ENCODE measurements at places on chromosomes 2 and 18. TPM values are rescaled to one million over a fixed set of nuclear protein-coding genes. Genes with fewer than 3 reads are reported as not detected.
A peak's percentile ranks its signal among the peaks of the same experiment; 100 is the strongest.

The CACNB4 gene
- 1.4 TPM for total RNA-seq

DNA sequence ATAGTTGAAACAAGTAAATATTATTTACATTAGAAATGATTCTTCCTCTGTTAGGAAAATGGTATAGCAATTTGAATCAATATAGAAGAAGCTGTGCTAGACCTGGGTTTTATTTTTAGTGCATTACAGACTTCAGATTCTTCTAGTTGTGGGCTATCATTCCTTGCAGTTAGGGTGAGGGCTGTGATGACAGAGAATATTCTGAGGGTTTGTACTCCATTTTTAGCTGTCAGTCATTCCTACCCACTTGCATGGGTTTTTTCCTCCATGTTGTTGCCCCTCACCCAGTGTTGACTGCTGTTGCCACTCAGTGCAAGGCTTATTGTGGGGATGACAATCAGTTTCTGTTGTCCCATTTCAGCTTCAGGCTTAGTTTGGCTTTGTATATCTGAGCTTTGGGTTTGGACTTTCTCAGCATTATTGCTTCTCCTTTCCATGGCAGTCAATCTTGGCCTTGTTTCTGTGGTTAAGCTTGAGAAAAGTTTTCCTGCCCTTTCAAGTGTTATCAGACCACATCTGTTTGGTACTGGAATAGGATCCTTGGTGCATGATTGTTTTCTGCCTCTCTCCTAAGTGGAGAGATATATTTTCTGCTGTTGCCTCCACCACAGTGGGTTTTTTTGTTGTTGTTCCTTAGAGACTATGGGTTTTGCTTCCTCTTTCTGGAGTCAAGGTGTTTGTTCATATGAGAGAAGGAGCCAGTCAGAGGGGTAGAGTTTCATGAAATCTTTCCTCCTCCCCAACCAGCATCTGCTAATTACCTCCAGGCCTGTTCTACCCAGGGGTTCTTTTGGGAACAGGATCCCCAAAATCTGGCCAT, 312.7 kb upstream of the CWC22 start:
- H3K36me3 ChIP-seq: peaks cover 11% of the 10 kb centered on the region
- H3K27me3 ChIP-seq: no peaks in the 10 kb centered on the region
- H3K27ac ChIP-seq: no peak overlapping the region
- no peak overlapping the region for H3K4me3 ChIP-seq
- no peak for DNase-seq

- no peaks in the 10 kb centered on the region for H3K27me3 ChIP-seq
- no peaks in the 10 kb centered on the region for H3K4me1 ChIP-seq
- H3K27ac ChIP-seq: no peak overlapping the region
- no peak overlapping the region for H3K4me3 ChIP-seq
Observed at GRCh38 chr18:59509481-59510442, 150.7 kb upstream of the LMAN1 start.

GRCh38 chr2:29447513-29447912, 332.3 kb downstream of the CLIP4 start:
- DNase-seq: no peak
- H3K27me3 ChIP-seq: no peaks in the 10 kb centered on the region
- H3K4me1 ChIP-seq: peaks cover 5% of the 10 kb centered on the region

- H3K4me1 ChIP-seq: no peaks in the 10 kb centered on the region
- DNase-seq: peak; percentile 86
- H3K27me3 ChIP-seq: no peaks in the 10 kb centered on the region
- no peak overlapping the region for H3K27ac ChIP-seq
Observed at GRCh38 chr18:3360211-3360610, 89.8 kb upstream of the TGIF1 start.

GRCh38 chr2:180289627-180290026, 282.5 kb upstream of the CWC22 start:
- no peak overlapping the region for H3K27ac ChIP-seq
- no peaks in the 10 kb centered on the region for H3K4me1 ChIP-seq
- H3K4me3 ChIP-seq: no peak overlapping the region
- DNase-seq: no peak
- H3K36me3 ChIP-seq: no peaks in the 10 kb centered on the region

DNA sequence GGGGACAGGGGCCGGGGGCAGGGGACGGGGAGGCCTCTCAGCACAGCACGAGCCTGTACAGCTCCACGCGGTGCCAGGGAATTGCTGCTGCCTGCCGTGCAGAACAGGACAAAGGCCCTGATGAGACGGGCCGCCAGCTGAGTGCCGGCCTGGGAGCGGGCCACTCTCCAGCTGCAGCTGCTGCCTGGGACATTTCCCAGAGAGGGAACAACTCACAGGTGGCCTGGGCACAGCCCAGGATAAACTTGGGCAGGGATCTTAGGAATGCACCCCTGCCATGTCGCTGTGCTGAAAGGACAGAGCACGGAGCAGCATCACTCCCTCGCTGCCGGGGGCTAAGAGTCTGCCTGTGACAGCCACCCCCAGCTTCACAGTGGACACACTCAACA, 38.8 kb downstream of the CENPO start:
- H3K4me3 ChIP-seq: no peak overlapping the region
- peaks cover 2% of the 10 kb centered on the region for H3K4me1 ChIP-seq
- no peak overlapping the region for H3K27ac ChIP-seq
- no peaks in the 10 kb centered on the region for H3K27me3 ChIP-seq
- DNase-seq: no peak
- H3K36me3 ChIP-seq: peaks cover 33% of the 10 kb centered on the region

DNA sequence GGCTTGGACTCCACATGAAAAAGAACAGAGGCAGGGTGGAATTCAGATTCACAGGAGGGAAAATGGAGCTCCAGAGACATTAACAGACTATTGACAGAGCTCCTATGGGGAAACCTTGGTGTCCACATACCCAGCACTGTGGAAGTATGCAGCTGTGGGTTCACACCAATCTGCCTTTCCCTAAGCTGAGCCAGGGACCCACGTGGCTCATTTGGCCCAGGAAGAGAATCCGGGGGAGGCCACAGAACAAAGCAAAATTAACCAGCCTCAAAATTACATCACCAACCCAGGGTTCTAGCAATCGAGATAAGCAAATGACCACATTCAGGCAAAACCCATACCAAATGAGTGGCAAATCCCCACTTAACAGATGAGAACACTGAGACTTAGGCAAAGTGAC, 105.8 kb upstream of the TWIST2 start:
- no peaks in the 10 kb centered on the region for H3K36me3 ChIP-seq
- no peak overlapping the region for H3K4me3 ChIP-seq
- H3K4me1 ChIP-seq: no peaks in the 10 kb centered on the region
- no peaks in the 10 kb centered on the region for H3K27me3 ChIP-seq

DNA sequence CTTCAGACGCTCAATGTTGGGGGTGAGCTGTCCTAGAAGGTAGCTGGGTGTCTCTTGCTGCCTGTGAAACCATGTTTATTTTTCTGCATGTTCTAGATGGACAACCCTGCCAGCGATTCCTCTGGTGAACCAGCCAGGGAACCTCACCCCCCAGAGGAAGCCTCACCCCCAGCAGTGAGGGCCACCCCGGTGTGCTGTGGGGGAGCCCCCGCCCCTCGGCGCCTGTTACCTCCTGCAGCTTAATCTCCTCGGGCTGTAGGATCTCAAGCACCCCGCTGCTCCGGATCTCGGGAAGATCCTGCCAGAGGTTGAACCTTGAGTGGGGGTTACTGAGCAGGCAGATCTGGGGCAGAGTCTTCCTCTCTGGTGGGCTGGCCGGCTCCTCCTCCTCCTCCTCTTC, 50.0 kb downstream of the SNORC start:
- H3K27ac ChIP-seq: no peak overlapping the region
- H3K4me1 ChIP-seq: no peaks in the 10 kb centered on the region
- H3K4me3 ChIP-seq: no peak overlapping the region
- 0 out of 3 replicates have a peak, but pooled peaks cover 2% of the 10 kb centered on the region for H3K36me3 ChIP-seq
- DNase-seq: no peak

GRCh38 chr2:70901227-70902066, 34.3 kb upstream of the ATP6V1B1 start:
- H3K27ac ChIP-seq: no peak overlapping the region
- peak overlapping the region; percentile 86 for H3K4me3 ChIP-seq
- peak; percentile 69 for DNase-seq
- H3K4me1 ChIP-seq: peaks cover 4% of the 10 kb centered on the region
- H3K27me3 ChIP-seq: peaks cover 96% of the 10 kb centered on the region

The TTC39C gene
- 16.4 TPM for total RNA-seq

DNA sequence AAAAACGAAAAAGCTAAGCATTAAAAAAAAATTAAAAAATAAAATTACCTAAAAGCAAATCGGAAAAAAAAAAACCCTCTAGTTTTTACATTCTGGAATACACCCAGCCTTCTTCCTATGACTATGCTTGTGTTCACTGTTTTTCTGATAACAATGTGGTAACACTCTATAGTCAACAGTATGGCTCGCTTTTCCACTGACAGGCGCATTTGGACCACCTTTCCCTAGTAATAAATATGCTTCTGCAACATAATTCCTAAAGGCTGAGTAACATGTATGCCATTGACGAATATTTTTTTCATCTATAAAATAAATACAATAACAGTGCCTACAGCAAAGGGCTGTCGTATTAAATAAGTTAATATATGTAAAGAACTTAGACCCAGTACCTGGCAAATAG, 27.9 kb downstream of the NOL10 start:
- DNase-seq: no peak
- no peak overlapping the region for H3K4me3 ChIP-seq
- H3K4me1 ChIP-seq: no peaks in the 10 kb centered on the region
- peaks cover 21% of the 10 kb centered on the region for H3K36me3 ChIP-seq
- H3K27me3 ChIP-seq: no peaks in the 10 kb centered on the region

GRCh38 chr2:12767541-12767940, 50.8 kb downstream of the TRIB2 start:
- H3K27me3 ChIP-seq: peaks cover 3% of the 10 kb centered on the region
- no peak overlapping the region for H3K27ac ChIP-seq
- no peaks in the 10 kb centered on the region for H3K36me3 ChIP-seq
- no peak for DNase-seq

The ERICH2 gene
- 0.66 TPM for total RNA-seq

DNA sequence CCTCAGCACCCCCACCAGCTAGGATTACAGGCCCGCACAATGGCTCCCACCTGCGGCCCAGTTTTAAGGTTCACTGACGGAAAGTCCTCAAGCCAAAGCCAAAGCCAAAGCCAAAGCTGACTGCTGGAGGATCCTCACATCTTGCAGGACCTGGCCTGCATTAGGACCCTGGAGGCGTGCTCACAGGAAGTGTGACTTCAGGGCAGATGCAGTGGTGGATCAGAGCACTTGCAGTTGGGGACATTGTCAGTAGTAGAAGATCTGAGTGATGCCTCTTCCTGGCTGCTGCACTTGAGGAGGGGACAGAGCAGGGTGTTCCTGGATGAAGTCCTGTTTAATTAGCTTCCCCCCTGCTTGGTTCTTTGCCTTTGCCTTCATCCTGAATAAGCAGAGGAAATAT, 69.0 kb upstream of the ALPP start:
- peaks cover 19% of the 10 kb centered on the region for H3K36me3 ChIP-seq
- no peaks in the 10 kb centered on the region for H3K4me1 ChIP-seq
- H3K27ac ChIP-seq: no peak overlapping the region
- H3K27me3 ChIP-seq: no peaks in the 10 kb centered on the region
- no peak for DNase-seq

GRCh38 chr2:142756430-142756829, 121.0 kb upstream of the KYNU start:
- H3K4me3 ChIP-seq: no peak overlapping the region
- H3K4me1 ChIP-seq: no peaks in the 10 kb centered on the region
- no peaks in the 10 kb centered on the region for H3K27me3 ChIP-seq

The ZNF804A gene
- total RNA-seq: not detected

DNA sequence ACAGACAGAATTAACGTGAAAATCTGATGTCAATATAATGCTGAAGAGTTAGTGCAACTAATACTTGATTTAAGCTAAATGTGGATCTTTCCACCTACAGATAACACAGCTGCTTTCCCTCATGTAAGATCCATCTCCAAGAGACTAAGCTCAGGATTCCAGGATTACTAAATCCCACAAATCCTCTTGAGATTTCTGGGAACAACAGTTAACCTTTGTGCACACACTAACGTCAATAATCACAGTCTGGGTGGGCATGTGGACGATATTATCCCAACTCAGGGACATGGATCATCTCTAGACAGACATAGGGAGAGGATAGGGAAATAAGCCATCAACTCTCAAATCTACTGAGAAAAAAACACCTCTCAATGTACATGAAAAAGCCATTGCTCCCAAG, 432.6 kb downstream of the SATB2 start:
- no peak for DNase-seq
- peaks cover 4% of the 10 kb centered on the region for H3K4me1 ChIP-seq
- H3K27me3 ChIP-seq: no peaks in the 10 kb centered on the region
- H3K27ac ChIP-seq: no peak overlapping the region
- H3K4me3 ChIP-seq: no peak overlapping the region
- peaks cover 2% of the 10 kb centered on the region for H3K36me3 ChIP-seq

GRCh38 chr2:196725218-196725617, 74.3 kb downstream of the GTF3C3 start:
- no peak overlapping the region for H3K4me3 ChIP-seq
- no peak overlapping the region for H3K27ac ChIP-seq
- no peak for DNase-seq
- no peaks in the 10 kb centered on the region for H3K27me3 ChIP-seq
- H3K36me3 ChIP-seq: peaks cover 65% of the 10 kb centered on the region

DNA sequence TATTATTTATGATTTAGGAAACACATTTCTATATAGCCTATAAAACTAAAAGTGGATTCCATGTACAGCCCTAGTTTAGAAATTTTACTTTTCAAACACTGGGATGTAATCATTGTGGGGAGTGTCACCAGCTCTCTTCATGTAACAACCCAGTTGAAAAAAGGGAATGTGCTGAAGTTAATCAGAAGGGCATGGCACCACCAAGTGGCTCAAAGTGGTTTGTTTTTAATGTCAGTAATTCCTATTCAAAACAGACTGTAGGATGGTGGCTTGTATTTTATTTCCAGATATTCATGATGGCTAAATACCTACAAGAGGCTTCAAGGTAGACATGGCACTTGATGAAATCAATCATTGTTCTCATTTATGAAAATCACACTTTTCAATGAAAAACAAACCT, 58.1 kb upstream of the TMEM182 start:
- H3K27ac ChIP-seq: no peak overlapping the region
- H3K4me3 ChIP-seq: no peak overlapping the region
- H3K36me3 ChIP-seq: no peaks in the 10 kb centered on the region
- no peaks in the 10 kb centered on the region for H3K4me1 ChIP-seq
- H3K27me3 ChIP-seq: no peaks in the 10 kb centered on the region

DNA sequence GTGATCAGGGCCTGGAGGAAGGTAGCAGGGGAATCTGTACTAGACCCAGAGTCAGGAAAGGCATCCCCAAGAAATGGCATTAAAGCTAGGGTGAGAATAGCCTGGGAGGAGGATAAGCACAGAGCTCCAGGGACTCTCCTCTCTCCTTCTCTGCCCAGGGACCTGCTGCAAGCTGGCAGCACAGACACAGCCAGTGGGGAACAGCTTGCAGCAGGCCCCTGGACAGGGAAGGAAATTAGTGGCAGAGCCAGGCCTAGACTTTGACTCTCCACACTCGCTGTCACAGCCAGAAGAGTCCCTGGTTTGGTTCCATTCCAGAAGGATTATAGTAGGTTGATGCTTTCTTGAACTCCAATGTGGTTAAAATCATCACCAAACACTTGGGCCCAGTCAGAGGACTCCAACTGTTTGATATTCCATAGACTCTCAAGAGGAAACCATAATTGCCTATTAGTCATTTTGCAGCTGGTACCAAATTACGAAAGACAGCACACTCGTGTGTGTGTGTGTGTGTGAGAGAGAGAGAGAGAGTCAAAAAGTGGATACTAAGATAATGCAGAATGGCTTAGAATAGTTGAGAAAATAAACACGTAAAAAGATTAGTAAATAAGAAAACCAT, 95.5 kb upstream of the ATP8B1 start:
- no peak for DNase-seq
- H3K4me1 ChIP-seq: no peaks in the 10 kb centered on the region
- no peak overlapping the region for H3K27ac ChIP-seq
- H3K4me3 ChIP-seq: no peak overlapping the region
- H3K36me3 ChIP-seq: no peaks in the 10 kb centered on the region

GRCh38 chr2:173232956-173233744, 121.5 kb upstream of the CDCA7 start:
- no peak for DNase-seq
- peaks cover 18% of the 10 kb centered on the region for H3K36me3 ChIP-seq
- H3K4me1 ChIP-seq: no peaks in the 10 kb centered on the region
- no peaks in the 10 kb centered on the region for H3K27me3 ChIP-seq
- H3K4me3 ChIP-seq: no peak overlapping the region
- no peak overlapping the region for H3K27ac ChIP-seq
